ENCODE measurements at places on chromosomes 16 and 17. TPM values are rescaled to one million over a fixed set of nuclear protein-coding genes. Genes with fewer than 3 reads are reported as not detected.

The ZNF624 gene
- 17.3 TPM for total RNA-seq

The GPR139 gene
- total RNA-seq: not detected

The GCGR gene
- 1.5 TPM for total RNA-seq

The SSTR5 gene
- not detected for total RNA-seq

The NECAB2 gene
- 9.5 TPM for total RNA-seq

The KDM6B gene
- total RNA-seq: 41.8 TPM

The KRT33B gene
- 0.25 TPM for total RNA-seq

The UBE2I gene
- 127 TPM for total RNA-seq

The SLC22A31 gene
- 8.2 TPM for total RNA-seq

The SLC35G6 gene
- 1.8 TPM for total RNA-seq

The GGA2 gene
- 60.6 TPM for total RNA-seq

The IGSF6 gene
- not detected for total RNA-seq

DNA sequence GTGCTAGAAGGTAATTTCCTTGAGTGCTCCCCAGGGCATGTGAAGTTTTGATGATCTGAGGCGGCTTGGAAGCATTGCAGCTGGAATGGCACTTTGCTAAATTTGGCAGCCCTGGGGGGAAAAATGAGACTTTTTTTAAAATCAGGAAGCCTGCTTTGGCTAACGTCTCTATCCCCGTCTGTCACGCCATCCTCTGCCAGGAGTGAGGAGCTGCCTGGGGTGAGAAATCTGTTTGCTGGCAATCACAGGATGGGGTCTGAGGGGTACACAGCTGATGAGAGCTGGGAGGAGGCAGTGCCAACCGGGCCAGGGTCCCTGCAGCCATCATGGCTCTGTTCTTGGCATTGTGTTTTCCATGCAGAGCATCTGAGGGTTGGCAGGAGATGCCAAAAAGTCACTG, 2.0 kb downstream of the ABCC12 start:
- DNase-seq: no peak

DNA sequence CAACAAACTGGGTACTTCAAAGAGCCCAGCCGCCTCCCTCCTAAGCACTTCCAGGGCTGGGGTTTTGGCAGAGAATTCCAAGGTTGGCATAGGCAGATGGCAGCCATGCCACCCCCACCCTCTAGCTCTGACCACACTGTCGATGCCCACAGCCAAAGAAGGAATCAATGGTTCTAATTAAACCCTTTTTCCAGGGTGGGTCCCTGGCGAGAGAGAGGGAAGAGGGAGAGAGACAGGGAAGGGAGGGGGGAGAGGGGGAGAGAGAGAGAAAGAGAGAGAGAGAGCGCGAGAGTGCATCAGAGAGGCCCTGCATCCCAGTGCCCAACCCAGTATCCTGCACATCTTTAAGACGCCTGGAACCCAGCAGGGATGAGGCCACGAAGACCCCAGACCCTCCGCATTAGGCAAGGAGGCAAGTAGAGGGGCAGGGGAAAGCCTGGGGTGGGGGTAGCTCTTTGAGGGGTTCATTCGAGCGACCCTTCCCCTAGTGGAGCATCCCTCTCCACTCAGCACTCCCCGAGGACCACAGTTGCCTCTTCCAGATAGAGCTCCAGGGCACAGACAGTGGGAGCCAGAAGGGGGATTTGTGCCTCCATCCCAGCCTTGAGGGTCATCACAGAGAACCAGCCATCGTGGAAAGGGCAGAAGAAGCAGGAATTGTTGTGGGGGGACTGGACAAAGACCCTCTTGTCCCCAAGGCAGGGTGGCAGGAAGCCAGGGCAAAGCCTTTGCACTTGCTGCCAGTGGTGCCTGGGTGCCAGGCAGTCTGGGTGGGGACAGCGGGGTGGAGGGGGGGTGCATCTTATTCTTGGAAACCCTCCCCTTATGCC, 2.6 kb downstream of the SRCIN1 start:
- no peak for DNase-seq

DNA sequence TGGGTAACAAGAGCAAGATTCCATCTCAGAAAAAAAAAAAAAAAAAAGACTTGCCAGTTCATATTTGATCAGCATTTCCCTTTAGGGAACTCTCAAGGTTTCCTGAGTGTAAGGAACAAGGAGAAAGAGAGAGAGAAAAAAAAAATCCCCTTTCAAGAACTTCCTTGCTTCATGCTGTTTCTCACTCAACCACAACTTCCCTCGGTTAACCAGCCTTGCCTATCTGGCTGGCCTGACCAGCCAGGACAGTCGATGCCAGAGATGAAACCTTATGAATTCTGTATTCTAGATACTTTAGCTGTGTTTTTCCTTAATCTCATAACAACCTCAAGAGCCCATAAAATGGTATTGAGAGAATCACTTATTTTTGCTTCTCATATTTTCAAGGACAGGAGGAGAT, 2.6 kb upstream of the N4BP1 start:
- no peak for DNase-seq

DNA sequence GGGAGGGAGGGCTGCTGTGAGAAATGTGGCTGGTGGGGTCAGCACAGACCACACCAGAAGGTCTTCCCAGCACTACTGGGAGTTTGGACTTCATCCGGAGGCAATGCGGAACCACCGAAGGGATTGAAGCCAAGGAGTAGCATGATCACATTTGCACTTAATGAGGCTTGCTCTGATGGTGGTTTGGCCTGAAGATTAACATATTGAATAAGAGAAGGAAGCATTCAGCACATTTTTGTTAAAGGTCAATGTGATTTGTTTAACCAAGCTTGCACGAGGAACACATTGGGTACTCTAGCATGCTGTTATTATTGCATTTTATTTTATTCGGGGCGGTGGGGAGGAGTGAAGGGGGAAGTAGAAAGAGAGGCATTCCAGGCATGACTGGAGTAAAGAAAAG, 378.6 kb downstream of the UTP18 start:
- no peak for DNase-seq

DNA sequence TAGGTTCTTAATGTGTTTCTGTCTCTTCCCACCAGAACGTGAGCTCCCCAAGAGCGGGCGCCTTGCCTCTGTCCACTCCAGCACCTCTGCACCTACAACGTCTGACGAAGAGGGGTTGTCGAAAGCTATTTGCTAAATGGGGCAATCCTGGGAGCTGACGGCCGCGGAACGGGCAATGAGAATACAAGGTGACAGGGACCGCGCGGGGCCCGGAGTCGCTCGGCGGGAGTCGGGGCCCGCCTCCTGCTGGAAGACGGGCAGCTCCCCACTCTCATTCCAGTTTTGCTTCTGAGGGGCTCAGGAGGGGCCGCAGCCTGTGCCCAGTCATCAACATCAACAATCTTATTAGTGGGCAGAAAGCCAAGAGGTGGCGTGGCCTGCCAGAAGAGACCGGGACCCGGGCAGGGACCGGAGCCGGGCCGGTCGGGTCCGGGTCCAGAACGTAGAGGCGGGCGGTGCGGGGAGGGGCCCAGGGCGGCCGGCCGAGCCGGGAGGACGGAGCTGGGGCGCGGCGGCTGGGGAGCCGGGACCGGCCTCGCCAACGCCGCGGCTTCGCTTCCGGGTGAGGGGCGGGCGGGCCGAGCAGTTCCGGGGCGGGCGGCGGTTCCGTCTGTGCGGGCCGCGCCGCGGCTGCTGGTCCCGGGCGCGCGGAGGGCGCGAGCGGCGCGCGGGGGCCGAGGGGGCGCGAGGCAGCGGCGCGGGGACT, at the start of gene MOSMO:
Gene MOSMO (plus strand): TSS at position 603 of the 706 bp plus-strand sequence. CDS start 191 bp downstream, outside the sequence.
- DNase-seq: peak; percentile 82

- DNase-seq: no peak
Measured at GRCh38 chr17:61426482-61427304, 25.5 kb upstream of the TBX4 start.

DNA sequence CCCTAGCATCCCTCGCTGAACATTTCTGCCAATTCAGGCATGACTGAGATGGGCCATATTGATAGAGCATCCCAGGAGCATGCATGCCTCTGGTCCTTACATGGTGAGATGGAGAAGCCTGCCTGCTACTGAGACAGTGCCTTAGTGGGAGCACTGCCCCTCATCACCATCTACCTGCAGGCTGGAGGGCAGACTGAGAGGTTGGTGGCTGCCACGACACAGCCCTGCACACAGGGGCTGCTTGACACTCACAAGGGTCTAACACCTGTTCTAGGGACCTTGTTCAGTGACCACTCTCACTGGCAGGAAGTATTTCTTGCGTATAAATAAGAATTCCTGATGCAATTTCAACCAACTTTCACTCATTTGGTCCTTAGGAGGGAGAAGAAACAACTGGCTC, 34.0 kb downstream of the WIPI1 start:
- DNase-seq: no peak

GRCh38 chr17:29572691-29573557, 4.4 kb downstream of the TP53I13 start:
- peak; percentile 72 for DNase-seq

GRCh38 chr17:78479369-78479768, 97.8 kb downstream of the DNAH17 start:
- DNase-seq: no peak

GRCh38 chr17:39199820-39200069, 338 bp upstream of the RPL19 start:
- DNase-seq: peak; percentile 94

DNA sequence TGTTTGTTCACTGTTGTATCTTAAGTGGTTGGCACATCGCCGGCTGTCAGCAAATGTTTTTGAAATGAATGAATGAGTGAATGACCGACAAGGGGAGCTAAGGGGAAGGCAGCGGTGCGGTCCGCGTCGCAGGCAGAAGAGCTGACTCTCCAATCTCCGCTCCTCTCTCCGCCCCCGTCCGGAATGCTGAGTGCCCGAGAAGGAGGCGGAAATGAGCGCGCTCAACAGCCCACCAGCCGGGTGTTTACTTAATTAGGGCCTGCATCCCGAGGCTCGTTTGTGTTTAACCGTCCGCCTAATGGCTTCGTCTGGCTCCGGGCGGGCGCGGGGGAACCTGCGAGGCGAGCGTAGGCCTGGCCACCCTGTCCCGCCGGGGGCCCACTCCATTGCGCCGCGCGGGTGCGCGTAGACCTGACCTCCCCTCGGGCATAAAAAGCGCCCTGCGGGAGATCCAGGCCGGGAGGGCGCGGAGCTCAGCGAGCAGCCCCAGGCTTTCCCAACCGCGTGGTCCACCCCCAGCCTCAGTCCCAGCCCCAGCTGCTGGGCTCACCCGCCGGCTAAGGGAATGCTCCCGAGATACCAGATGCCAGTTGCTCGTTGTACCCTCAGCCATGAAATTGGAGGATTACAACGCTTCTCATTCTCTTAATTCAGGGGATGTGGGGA, 2.5 kb upstream of the CDH3 start:
- peak; percentile 28 for DNase-seq

DNA sequence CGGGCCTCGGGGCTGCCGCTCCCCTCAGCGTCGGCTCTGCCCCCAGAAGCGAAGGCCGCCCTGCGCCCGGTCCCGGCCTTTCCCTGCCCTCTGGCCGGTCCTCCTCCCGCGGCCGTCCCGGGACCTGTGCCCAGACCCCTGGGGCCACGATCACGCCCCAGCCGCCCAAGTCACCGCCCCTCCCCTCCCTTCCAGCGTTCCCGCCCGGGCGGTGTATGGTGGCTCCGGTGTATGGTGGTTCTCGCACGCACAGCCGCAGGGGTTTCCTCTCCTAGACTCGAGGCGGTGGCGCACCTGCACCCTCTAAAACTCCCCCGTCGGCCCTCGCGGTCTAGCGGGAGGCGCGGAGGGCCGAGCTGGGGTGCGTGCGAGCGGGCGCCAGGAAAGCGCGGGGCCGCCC, 10.0 kb downstream of the TIGD7 start:
- no peak for DNase-seq

DNA sequence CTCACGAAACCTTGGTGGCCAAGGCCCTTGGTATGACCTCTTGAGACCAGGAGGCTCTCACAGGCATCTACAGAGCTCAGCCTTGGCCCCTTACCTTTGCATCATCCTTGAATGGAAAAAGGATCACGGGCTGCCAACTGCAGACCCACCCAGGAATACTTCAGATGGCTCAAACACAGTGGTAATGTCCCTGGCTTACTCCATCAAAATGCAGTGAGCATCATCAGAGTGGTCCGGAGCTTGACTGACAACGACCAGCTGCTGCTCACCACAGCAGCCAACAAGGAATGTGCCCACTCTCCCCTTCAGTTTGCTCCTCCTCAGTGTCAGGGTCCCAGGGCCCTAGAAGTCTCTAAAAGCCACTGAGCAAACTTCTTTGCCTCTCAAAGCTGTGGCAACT, 17.6 kb upstream of the MYH3 start:
- DNase-seq: no peak

DNA sequence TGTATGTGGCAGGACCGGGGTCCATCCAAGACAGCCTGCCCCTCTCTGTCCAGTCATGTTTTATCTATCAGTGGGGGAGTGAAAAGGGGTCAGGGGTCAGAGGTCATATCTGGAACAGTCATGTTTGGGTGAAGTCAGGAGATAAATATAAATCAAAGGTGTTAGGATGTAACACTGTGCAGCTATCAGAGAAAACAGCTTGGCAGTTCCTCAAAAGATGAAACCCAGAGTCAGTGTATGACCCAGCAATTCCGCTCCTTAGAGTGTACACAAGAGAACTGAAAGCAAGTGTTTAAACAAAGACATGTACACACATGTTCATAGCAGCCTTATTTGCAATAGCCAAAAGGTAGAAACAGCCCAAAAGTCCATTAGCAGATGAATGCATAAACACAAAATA, 361.3 kb downstream of the FOXL1 start:
- DNase-seq: no peak

DNA sequence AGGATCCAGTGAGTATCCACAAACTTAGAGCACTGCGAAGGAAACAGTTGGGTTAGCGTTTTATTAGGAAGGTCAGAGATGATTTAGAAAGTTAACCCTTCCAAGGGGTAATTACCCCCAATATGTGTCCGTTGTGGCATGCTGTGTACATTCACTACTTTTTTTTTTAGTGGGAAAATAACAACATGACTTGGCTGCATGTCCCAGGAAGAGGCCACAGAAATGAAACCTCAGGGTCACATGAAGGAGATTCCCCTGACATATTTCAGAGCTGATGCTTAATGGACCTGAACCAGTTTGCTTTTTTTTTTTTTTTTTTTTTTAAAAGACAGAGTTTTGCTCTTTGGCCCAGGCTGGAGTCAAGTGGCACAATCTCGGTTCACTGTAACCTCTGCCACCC, 167.5 kb downstream of the PRKCA start:
- no peak for DNase-seq

- no peak for DNase-seq
Measured at GRCh38 chr16:46883353-46883689, 841 bp upstream of the GPT2 start.

GRCh38 chr16:88479793-88480760, 27.0 kb downstream of the ZFPM1 start:
- peak; percentile 58 for DNase-seq

Data from testis (tissue), 5 donors.